HT1080 (cell line): ENCODE measurements at places on chromosomes 6 and 20. TPM values are rescaled to one million over a fixed set of nuclear protein-coding genes. Genes with fewer than 3 reads are reported as not detected.

Gene REM1
- not detected in 2 replicates for total RNA-seq

Gene CFAP61
- total RNA-seq, result 0.35 TPM in 1 of 2 replicates, not detected in the other

Gene TFAP2C
- 8.3 and 11.7 TPM in 2 replicates for total RNA-seq

DNA sequence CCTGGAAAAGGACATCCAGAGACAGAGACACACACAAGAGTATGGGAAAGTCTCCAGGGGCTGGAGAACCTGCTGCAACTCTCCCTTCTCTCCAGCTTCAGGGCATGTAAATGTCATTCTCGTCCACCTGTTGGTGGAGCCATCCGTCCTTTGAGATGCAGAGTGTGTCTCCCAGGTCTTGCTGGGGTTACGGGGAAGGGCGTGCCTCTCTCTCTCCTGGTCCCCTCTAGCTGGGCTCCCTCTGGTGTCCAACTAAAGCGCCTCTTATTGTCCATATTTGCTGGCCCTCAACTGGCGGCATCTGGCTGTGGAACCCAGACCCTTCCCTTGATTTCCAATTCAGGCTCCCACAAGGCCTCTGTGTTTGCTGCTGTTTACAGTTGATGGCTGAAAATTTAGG, 244.1 kb downstream of the BMP7 start:
- DNase-seq, result no peak

GRCh38 chr6:25560865-25561264, 91.2 kb upstream of the SCGN start:
- no peak for DNase-seq

- DNase-seq, result no peak
These were observed 616.7 kb downstream of the FRK start for GRCh38 chr6:115443825-115444478.

- DNase-seq, result peak; percentile 42
These were observed 366.1 kb upstream of the SOX4 start for GRCh38 chr6:21227486-21227885.

DNA sequence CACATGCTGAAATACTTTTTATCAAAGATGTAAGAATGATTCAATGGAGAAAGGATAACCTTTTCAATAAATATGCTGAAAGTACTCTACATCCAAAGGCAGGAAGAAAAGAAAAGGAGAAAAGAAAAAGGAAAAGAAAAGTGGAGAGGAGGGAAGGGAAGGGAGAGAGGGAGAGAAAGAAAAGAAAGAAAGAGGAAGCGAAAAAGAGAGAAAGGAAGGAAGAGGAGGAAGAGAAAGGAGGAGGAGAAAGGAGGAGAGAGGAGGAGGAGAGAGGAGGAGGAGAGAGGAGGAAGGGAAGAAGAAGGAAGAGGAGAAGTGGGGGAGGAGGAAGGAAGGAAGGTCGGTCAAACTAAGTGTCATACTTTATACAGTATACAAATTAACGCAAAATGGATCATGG, 297.4 kb upstream of the HSF2 start:
- DNase-seq, result no peak

DNA sequence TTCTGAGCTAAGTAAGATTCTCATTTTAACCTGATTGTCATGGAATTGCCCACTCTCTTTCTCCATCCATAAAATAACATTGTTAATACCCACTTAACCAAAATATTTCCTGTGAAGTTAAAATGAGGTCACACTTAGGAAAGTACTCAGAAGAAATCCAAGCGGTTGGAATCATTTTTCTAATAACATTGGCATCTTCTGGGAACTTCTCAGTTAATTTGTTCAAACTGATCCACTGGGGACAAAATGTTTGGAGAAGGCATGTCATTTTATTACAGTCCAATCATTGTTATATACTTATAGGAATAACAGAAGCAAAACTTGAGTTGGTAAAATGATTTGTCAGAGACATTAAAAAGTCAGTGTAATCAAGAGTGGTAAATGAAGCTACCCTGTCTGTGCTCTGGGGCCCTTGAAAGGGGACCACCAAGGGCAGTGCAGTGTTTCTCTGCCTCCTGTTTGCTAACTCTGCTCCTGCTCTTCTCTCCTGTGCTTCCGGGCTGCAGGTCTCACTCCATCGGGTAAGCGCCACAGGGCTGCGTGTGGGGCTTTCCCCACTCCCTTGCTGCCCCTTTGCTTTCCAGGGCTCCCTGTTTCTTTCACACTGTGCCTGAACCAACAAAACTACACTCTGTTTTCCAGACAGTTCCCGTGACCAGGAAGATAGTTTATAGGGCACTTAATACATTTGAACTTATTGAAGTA, 50.1 kb downstream of the HDDC2 start:
- no peak for DNase-seq

DNA sequence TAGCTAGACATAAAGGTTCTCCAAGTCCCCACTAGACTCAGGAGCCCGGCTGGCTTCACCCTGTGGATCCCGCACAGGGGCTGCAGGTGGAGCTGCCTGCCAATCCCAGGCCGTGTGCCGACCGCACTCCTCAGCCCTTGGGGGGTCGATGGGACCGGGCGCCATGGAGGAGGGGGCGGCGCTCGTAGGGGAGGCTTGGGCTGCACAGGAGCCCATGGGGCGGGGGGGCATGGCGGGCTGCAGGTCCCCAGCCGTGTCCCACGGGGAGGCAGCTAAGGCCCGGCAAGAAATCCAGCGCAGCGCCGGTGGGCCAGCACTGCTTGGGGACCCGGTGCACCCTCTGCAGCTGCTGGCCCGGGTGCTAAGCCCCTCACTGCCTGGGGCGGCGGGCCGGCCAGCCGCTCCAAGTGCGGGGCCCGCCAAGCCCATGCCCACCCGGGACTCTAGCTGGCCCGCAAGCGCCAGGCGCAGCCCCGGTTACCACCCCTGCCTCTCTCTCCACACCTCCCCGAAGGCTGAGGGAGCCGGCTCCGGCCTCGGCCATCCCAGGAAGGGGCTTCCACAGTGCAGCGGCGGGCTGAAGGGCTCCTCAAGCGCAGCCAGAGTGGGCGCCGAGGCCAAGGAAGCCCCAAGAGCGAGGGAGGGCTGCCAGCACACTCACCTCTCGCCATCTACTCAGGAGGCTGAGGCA, 26.5 kb upstream of the ID1 start:
- no peak for DNase-seq

DNA sequence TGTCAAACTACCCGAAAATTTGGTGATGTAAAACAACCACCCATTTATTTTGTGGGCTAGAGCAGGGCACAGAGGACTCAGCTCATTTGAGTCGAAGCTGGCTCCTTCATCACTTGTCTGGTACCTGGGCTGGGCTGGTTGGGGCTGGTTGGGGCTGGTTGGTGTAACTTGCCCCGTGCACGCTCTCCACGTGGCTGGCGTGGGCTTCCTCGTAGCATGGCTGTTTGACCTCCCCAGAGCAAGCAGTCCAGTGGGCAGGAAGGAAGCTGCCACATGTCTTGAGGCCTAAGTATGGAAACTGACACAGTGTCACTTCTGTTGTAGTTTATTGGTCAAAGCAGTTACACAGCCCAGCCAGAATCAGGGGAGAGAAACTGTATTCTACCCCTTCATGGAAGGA, 27.1 kb downstream of the BCAS4 start:
- DNase-seq, result no peak

DNA sequence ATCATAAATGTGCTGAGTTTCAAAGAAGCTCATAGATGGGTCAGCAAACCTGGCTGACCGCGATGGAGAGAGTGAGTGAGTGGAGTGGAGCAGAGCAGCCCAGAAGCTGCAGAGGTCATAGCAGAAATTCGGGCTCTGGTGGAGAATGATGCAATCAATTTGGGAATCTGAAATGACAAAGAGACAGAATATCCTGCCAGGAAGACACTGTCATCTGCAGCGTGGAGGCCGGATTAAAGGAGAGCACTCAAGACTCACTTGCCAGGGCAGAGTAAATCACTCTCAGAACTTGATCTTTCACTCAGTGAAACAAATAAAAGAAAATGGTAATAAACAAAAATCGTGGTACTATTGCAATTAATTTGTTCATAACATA, 109.6 kb upstream of the RREB1 start:
- DNase-seq, result no peak

DNA sequence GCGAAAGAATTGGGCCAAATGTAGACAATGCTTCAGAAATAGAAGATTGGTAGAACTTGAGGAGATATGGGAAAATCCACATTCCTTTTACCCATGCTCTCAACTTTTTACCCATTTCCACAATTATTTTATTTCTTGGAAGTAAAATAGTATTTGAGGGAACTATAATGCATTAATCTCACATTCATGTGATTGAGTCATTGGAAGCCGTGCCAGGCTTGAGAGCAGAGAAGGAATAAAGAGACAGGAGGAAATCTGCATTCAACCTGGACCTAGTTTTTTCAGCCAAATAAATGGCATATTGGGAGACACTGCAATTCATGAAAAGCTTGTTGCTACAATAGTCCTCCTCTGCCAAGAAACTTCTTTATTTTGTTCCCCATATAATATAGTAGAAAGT, 2.8 kb upstream of the NUP153 start:
- no peak for DNase-seq

- peak; percentile 41 for DNase-seq
These were observed 191.2 kb upstream of the PREP start for GRCh38 chr6:105593805-105594671.

DNA sequence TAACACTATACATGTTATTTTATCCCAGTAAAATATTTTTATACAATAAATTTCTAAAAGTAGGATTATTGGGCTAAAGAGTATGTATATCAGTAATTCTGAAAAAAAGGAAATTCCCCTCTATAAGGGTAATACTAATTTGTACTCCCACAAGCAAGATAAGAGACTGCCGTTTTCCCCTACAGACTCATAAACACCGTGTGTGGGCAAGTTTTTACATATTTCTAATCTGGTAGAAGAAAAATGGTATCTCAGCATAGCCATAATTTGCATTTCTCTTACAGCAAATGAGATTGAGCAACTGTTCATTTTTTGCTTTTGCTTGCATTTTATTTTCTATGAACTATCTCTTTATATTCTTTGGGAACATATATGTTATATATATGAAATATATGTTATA, 26.0 kb upstream of the MYMX start:
- no peak for DNase-seq

GRCh38 chr6:153401751-153402150, 270.7 kb upstream of the RGS17 start:
- DNase-seq, result no peak
